Astrocyte (in vitro differentiated cells and primary cell): ENCODE measurements at places on chromosomes 3 and 15.

GRCh38 chr3:138498991-138499390, 64.6 kb downstream of the ESYT3 start:
- DNase-seq: no peak

GRCh38 chr3:49327485-49327884, 12.4 kb downstream of the USP4 start:
- DNase-seq: no peak

DNA sequence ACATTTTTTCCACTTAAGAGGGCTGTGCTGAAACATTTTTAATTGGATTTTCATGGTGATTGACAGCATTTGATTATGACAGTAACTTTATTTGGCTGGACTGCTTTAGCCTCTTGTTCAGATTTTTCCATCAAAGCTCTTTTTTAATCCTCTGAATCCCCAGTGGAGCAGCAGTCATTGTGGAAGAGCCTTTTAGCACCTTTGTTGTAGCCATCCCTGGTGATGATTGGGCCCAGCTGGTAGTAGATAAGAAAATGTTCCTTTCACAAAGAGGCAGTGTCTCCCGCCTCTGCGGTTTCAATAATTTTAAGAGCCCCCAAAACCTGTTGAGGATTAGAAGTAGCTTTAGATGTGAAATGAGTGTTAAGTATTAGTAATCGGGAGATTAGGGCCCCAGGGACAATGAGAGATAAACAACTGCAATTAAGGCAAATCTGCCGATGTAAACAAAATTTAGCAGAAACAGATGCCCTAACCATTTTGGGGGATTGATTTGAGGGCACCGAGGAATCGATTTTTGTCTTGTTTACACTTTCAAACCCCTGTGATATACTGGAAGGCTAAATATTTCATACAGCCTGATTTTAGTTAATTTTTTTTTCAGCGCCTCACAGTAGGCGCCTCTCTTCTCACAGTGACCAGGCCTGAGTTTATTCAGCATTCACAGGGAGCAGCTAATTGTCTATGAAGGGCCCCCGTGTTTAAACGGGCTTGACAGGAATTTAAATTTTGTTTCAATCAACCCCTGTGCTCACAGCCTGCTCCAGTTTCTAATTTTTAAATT, 43.2 kb upstream of the SKOR1 start:
- DNase-seq: no peak

DNA sequence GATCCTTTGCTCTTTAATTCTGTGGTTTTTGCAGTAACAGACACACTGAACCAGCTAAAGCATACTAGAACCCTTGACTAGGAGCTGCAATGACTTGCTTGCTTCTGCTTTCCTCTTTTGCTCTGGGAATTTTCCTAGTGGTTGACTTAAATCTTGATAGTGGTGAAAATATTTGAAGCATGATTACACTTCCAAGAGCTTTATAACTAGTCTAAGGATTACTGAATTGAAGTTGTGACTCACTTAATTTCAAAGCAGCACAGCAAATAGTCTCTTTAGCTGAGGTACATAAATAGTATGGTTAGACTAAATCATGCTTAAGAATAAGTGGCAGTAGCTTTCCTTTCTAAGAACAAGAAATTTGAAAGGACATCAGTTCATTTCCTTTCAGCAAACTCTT, 513.5 kb upstream of the GBE1 start:
- DNase-seq: peak; percentile 22

- DNase-seq: no peak
Measured at GRCh38 chr3:81938681-81939080, 177.2 kb upstream of the GBE1 start.

- peak; percentile 46 for DNase-seq
Measured at GRCh38 chr3:126664591-126665214, 9.8 kb upstream of the TXNRD3 start.

- no peak for DNase-seq
Measured at GRCh38 chr3:58025406-58025805, 17.2 kb downstream of the FLNB start.

DNA sequence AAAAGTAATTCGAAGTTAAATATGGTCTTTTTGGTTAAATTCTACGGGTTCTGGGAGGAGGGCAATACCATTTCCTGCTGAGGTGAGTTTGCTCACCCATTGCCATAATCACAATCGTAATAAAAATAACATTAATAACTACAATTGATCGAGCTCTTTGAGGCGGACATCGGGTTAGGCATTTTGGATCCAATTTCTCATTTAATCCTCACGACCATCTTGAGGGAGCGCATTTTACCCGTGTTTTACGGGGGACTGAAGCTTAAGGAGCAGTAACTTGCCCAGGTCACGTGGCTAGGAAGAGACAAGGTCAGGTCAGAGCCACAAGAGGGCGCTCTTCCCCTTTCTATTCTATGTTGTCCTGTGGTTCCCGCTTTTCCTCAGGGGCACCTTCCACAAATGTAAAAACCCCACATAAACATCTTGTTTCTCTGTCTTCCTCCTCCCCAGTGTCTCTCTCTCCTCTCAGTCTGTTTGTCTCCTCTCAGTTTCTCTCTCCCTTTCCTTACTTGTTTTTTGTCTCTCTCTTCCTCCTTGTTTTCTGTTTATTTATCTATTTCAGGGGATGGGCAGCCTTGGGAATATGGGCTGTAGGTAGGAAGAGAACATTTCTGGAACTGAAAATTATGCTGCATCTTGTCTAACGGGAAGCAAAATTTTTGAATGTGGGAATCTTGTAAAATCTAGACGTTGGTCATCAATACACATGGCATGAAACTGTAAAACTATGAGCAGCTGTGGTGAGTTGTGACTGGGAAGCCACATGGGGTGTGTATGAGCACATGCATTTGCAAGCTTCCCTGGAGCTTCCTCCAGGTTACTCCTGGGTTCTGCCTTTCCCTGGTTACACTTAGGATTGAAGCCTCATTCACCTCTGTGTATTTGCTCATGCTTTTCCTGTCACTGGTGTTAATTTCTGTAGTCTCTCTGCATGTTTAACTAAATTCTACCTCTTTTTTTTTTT, 71.0 kb downstream of the SQOR start:
- peak; percentile 46 for DNase-seq

DNA sequence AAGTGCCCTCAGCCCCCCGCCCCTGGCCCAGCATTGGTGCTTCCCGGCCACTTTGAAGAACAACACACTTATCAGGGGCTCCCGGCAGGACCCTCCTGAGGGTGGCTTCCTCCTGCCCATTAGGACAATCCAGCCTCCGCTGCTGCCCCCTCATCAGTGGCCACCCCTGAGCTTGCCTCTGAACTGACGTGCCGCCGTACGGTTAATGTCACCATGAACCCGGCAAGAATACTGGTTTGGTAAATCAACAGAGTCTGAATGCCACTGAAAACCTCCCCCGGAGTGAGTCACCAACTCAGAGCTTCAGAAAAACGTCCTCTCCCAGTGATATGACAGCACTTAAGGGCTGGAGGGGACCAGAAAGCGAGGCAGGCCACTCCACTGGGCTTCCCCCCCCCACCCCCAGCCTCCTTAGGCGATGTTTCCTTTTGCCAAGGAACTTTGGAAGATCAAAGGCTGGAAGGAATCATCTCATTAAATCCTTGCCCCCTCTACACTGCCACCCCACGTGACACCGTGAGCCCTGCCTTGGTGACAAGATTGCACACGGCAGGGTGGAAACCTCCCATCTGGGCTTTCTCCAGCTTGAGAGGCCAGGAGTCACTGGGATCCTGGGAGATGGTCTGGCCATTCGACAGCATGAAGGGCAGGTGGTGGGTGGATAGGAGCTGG, 142.1 kb downstream of the NUP210 start:
- DNase-seq: peak; percentile 16

- DNase-seq: no peak
Measured at GRCh38 chr15:63323798-63324563, 46.6 kb downstream of the APH1B start.

DNA sequence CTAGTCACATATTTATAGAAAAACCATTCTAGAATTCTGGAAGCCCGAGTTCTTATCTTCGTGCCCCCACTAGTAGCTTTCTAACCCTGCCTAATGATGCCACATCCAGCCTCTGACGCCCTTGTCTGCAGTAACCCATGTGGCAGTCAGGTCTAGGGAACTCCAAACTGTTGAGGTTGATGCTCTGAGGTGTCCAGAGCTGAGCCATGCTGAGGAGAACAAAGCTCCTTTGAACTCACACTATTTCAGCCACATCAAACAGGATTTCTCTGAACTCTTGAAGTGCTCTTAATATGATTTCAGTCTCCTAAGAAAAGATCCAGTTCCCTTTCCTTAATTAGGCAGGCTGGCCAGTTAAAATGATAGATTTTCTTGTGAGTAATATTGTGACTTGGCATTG, 150.5 kb upstream of the ST8SIA2 start:
- DNase-seq: no peak

DNA sequence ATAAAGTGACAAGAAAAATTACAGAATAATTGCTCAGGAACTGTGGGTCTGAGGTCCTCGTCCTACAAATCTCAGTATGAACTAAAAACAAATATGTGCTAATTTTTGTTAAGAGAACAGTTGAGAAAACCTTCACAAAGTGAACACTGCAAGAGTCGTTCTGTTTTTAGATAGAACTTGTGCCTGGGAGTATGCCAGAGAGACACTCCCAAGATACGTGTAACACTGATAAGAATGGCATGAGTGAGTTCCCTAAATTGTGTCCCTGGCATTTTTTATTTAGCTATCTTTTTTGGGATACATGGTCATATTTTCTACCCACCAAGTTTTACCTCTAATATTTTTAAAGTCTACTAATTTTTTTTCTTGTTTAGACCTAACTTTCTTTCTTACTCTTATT, 860.0 kb upstream of the NR2F2 start:
- DNase-seq: no peak

DNA sequence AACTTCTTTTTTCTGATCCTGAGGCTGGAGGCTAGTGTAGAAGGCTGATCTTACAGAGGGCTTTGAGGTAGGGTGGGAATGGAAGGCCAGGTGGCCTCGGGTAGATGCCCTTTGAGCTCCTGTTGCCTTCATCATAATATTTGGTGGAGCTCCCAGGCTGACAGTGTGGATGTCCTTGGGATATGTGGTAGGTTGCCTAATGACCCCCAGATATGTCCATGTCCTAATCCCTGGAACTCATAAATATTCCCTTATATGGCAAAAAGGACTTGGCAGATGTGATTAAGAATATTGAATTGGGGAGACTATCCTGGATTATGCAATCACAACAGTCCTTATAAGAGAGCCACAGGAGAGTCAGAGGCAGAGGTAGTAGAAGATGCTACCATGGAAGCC, 5.5 kb downstream of the ADAMTSL3 start:
- no peak for DNase-seq

DNA sequence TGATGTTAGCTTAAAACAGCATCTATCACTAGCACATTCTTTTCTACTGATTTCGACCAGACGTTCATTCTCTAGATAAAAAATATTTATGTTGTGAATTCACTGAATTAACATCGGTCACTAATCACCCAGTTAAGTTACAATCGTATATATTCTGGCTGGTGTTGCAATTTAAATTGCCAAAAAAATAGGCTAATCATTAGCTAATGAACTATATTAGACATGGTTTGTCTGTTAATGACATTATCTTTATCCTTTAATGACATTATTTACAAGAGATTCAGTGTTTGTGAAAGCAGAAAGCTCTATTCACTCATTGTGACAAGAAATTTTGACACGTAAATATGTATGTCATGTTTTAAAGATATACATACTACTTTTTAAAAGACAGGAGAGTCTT, 6.7 kb downstream of the GHSR start:
- DNase-seq: no peak

GRCh38 chr3:167102071-167102470, 278.0 kb downstream of the ZBBX start:
- no peak for DNase-seq

DNA sequence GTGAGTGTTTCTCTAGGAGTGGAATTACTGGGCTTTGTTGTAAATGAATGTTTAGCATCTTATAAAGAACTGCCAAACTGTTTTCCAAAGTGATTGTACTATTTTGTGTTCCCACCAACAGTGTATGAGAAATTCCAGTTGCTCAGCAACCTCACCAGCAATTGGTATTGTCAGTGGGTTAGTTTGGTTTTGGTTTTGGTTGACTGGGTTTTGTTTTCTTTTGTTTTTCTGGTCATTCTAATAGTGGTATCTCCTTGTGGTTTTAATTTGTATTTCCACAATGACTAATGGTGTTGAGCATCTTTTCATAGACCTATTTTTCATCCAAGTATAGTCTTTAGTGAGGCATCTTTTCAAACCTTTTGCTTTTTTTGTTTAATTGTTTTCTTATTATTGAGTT, 27.1 kb downstream of the FILIP1L start:
- DNase-seq: peak; percentile 88

DNA sequence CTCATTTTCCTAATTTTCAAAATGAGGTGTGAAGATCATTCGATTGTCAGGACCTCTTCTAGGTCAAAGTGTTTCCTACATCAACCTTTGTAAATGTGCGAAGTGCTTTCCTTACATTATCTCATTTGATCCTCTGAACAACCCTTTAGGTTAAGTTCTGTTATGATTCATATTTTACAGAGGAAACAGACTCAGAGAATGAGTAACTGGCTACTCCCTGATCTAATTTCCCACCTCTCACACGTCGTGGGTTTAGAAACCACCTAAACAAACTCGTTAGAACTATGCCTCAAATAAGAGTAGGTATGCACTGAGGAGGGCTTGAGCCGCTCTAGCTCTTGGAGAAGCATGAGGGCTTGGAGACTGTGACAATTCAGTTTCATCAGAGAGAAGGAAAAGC, 148.6 kb downstream of the CD47 start:
- peak; percentile 21 for DNase-seq

GRCh38 chr3:70905491-70905890, 593.1 kb upstream of the MDFIC2 start:
- DNase-seq: no peak

- DNase-seq: no peak
Measured at GRCh38 chr15:69515926-69516325, 63.3 kb downstream of the RPLP1 start.

DNA sequence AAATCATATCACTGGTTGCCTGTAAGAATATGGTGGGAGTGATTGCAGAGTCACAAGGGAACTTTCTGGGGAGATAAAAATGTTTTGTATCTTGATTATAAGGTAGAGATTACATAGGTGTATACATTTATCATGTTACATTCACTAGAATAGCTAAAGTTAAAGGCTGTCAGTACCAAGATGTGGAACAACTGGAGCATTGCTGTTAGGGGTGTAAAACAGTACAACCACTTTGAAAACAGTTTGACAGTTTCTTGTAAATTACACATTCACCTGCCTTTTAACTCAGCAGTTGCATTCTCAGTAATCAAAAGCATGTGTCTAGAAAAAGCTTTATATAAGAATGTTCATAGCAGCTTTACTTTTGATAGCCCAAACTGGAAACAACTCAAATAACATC, 27.6 kb downstream of the RASA2 start:
- DNase-seq: no peak

- peak; percentile 92 for DNase-seq
Measured at GRCh38 chr3:20573175-20573574, 387.2 kb upstream of the SGO1 start.

GRCh38 chr3:185549651-185550111, 2.7 kb downstream of the LIPH start:
- peak; percentile 45 for DNase-seq

GRCh38 chr3:14110699-14111098, 14.0 kb downstream of the CHCHD4 start:
- DNase-seq: no peak
